Fibroblast of skin of back (primary cell): ENCODE measurements at places on chromosomes 2 and 18.
A peak's percentile ranks its signal among the peaks of the same experiment; 100 is the strongest.

DNA sequence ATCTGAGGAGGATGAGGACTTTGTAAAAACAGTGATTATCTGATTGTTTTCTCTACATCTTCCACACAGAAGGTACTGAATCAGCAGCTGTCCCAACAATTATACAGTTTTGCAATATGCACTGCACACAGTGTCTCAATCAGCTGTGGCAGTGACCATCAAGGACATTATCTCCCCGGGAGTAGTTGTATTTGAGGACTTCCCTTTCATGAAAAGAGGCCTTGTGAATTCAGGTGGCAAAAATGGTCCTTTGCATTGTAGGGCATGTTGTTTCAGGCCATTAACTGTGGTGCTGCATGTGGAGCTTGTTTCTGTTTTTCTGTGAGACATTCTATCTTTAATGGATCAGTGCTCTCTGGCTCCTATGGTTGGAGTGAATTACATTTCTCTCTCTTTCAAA is 779.4 kb upstream of the FSHR start:
- DNase-seq: no peak

- DNase-seq: no peak
Observed at GRCh38 chr2:56613254-56613653, 429.5 kb downstream of the CCDC85A start.

DNA sequence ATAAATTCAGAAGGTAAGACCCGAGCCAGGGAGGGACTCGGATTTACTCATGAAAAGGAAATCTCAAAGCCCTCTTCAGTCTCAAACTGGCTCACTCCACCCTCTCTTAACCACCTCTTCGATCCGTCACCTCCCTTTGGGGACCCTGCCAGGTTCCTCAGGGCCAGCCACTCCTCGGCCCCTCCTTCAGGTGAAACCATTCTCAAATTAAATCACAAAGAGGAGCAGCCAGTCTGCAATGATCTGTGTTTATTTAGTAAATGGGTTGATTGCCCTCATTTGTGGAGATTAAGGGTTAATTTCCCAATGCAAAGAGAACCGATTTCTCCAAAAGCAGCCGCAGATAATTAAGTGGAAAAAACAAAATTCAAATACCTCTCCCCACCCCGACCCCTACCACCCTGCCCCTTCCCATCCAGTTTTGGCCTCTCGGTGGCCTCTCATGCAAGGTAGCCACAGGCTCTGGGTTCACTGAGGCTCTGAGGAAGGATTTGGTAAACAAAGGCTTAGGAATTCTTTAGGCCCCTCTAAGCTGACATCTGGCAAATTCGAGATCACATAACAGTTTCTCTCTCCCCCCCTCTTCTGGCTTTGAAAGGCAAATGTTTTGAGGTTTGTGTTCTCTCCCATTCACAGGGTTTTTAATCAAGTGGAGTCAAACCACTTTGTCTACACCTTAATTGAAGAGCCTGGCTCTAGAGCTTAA is 10.3 kb upstream of the FZD7 start:
- DNase-seq: no peak

GRCh38 chr2:55733335-55733734 is 39.7 kb upstream of the PNPT1 start:
- no peak for DNase-seq

GRCh38 chr2:240713071-240713927 is 21.6 kb downstream of the AQP12A start:
- no peak for DNase-seq

- DNase-seq: no peak
Observed at GRCh38 chr2:118237451-118237850, 149.2 kb downstream of the INSIG2 start.

GRCh38 chr2:108404784-108405397 is 27.1 kb downstream of the SULT1C4 start:
- no peak for DNase-seq

DNA sequence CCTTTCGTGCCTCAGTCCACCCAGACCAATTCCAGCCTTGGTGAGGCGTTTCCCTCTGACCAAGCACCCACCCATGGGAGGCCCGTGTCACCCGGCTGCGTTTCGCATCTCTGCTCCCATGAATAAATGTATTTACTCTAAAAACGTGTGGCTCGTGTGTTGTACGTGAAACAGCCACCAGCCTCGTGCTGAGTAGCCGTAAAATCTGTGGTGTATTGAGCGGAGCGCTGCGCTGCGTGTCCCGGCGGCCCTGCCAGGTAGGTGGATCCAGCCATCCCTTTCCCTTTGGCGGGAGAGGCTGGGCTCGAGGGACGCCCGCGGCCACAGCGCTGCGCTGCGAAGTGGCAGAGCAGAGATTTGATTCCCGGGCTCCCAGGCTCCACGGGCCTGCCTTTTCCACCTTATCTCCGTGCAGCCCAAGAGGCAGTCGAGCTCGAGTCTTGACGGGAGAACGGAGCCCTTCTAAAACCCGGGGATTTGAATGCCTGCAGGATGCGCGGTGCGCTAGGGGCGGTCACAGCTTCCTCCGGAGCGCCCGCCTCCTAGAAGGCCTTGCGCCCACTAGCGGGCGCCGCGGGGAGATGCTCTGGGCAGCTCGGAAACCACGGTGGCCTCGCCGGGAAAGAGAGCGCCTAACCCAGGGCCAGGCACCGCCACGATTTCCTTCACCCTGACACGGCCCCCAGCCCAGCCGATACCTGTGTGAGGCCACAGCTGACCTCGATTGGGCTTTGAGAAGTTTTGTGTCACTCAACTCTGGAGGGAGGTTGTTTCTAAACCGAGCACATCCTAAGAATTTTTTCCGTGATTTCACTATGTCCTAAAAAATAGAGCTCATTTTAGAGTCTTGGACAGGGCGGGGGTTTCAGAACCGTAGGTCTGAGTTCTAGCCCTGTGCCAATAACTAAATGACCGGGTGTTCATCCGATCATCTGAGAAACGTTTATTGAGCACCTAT is 3.9 kb upstream of the PSMD1 start:
- peak; percentile 82 for DNase-seq

DNA sequence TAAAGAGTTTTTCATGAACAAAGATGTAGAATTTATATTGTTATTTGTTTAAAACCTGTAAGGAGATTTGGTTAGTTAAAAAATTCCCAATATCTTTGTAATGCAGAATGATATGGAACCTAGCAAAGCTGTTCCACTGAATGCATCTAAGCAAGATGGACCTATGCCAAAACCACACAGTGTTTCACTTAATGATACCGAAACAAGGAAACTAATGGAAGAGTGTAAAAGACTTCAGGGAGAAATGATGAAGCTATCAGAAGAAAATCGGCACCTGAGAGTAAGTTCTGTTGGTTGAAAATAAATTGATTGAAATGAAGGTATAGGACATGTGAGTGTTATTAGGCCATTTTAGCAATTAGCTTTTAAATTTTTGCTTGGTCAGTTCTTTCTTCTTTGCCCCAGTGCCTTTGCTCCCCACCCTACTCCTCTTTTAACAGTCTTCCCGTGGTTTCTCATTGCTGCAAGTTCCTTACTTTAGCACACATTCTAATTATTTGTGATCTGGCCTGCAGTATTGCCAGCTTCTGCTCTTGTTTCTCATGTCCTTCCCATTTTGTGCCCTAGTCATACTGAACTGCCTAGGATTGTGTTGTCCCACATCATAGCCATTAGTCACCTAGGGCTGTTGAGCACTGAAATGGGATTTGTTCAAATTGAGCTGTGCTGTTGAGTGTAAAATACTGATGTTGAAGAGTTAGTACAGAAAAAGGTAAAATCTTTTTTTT is 36.6 kb downstream of the VAPA start:
- no peak for DNase-seq

- DNase-seq: no peak
Observed at GRCh38 chr2:46866770-46867246, 48.8 kb downstream of the MCFD2 start.

GRCh38 chr18:48293954-48294898 is 115.0 kb downstream of the ZBTB7C start:
- DNase-seq: no peak

GRCh38 chr2:75099521-75099922 is 99.8 kb downstream of the TACR1 start:
- no peak for DNase-seq

DNA sequence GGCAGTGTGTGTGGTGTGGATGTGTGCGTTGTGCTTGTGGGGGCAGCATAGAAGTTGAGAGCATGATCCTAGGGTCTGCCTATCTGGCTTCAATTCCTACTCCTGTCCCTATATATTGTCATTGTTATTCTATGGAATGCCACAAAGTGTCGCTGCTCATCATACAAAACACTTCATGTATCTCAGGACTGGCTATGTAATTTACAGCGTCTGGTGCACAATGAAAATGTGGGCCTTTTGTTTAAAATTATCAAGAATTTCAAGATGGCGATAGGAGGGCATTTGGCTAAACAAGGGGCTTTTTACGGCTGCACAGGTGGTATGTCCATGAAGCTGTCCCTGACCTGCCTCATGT is 3.4 kb downstream of the SERPINB2 start:
- peak; percentile 24 for DNase-seq

DNA sequence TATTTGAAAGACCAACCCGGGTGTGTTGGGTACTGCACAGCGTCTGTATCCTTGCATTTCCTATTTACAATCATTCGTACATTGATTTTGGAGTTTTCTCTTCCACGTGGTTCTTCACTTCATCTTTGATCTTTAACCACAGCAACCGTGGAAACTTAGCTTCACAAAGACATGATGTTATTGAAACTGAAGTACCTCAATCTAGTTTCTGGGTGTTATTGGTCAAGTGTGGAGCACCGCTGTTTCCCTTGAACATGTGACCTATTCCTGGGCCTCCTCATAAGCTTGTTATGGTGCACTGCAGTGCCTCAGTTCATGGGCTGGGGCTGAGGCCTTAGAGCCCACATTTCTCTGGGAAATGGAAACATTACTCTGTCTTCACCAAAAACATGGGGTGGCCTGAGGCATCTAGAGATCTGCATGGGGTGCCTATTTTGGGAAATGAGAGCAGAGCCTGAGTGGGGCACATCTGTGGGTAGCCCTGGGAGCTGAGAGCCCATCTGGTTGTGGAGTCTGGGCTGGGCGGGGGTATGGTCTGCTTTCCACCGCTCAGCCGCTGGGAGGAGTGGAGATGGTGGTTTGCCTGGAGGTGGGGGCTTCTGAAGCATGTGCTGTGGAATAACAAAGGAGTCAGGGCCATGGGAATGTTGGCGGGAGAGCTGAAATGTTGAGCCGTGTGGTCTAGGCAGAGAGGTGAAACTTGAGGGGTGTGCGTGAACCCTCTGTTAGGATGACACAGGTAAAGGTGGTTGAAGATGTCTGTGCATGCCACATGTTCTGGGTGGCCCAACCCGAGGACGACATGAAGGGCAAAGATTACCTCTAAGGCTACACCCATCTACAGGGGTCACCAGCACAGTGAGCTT is 37.4 kb downstream of the ZNF236 start:
- DNase-seq: no peak

GRCh38 chr2:32591669-32592463 is 36.0 kb upstream of the TTC27 start:
- DNase-seq: peak; percentile 10

GRCh38 chr2:31197166-31197565 is 20.1 kb downstream of the CAPN14 start:
- no peak for DNase-seq

DNA sequence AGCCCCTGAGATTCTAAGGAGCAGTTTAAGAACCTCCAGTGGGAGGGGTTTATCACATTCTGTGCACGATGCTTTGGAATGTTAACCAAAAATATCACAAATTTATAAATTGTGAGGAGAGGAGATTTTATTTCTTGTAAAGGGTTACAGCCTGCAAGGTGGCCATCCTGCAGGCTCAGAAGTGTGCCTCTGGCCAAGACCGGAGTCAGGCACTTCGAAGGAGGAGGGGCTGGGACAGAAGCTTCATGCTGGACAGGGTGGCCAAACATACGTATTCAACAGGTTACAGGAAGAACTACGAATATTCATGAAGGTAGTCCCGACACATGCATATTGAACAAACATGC is 144.1 kb upstream of the NCK2 start:
- no peak for DNase-seq

- DNase-seq: no peak
Observed at GRCh38 chr2:54642677-54643430, 80.6 kb upstream of the EML6 start.

GRCh38 chr18:48845174-48845573 is 105.6 kb downstream of the SMAD7 start:
- no peak for DNase-seq

DNA sequence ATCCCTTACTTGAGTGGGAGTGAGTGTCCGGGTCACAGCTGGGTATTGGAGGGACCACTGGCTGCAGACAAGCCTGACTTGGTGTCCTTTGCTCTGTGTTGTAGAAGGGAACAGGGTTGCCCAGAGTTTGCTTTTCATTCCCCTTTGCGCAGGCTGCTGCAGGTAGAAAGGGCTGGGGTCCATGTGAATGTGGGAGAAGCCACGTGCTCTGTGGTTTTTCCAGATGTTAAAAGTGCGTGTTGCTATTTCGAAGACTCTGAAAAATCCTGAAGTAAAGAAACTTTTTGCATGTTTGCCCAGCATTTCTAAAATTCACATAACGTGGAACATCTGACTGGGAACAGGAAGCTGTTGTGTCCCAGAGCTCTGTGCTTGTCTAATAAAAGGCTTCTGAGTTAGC is 28.8 kb downstream of the GLI2 start:
- DNase-seq: no peak

GRCh38 chr2:8438996-8439395 is 242.9 kb upstream of the ID2 start:
- DNase-seq: no peak

- no peak for DNase-seq
Observed at GRCh38 chr18:62900132-62900883, 185.0 kb downstream of the PHLPP1 start.

GRCh38 chr18:45437366-45437765 is 177.9 kb upstream of the SLC14A2 start:
- DNase-seq: no peak

- DNase-seq: peak; percentile 15
Observed at GRCh38 chr2:149040451-149040850, 2.0 kb downstream of the LYPD6B start.

DNA sequence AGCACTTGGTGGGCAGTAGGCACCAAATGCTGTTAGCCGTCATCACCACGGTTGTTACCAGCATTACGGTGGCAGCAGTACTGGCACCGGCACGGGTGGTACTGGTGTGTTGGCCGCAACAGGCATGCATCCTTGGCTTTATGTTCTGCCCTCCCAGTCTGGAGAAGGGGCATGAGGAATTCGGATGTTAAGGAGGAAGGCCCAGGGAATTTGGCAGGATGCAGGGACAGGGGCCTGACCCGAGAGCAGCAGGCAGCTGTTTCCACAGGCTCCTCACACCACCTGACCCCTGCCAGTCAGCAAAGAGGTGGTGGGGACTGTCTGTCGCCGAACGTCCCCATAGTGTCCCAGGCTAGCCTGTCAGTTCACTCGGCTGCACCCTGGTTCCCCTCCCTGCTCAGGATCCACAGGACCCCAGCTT is 79.0 kb downstream of the EDAR start:
- no peak for DNase-seq
